ENCODE measurements at places on chromosomes 6 and 20.
A peak's percentile ranks its signal among the peaks of the same experiment; 100 is the strongest.

GRCh38 chr6:136338486-136338885 lies 48.8 kb upstream of the BCLAF1 start:
- DNase-seq = no peak

DNA sequence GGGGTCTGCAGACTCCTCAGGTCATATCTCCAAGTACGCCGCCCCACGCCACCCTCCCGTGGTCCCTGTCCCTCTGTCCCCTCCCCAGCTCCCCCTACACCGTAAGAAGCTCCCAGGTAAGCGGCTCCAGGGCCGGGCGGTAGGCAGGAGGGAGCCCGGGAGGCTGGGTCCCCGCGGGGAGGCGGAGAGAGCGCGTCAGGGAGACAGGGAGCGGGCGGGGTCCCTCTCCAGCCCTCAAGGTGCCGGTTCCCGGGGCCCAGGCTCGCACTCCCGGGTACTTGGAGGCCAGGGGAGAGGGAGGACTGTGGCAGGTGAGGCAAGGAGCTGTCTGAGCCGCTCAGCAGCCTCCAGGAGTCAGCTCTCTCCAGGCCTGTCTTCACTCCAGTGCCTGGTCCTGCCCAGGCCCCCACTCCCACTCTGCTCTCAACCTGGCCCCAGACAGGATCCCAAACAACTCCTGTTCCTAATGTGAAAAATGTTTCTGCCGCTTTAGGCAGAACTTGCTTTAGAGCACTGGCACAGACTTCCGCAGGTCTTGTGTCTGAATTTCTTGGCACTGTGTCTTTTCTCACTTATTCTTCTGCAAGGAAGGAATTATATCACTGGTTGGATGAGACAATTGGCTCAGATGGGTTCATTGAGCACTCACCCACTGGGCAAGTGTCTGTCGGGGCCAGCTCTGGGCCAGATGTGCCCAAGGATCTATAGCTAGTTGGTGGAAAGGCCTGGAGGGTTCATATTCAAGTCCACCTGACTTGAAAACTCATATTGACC lies 36.6 kb downstream of the HLA-G start:
- DNase-seq = no peak

- DNase-seq = no peak
Measured at GRCh38 chr6:90286884-90287488, 9.7 kb downstream of the BACH2 start.

DNA sequence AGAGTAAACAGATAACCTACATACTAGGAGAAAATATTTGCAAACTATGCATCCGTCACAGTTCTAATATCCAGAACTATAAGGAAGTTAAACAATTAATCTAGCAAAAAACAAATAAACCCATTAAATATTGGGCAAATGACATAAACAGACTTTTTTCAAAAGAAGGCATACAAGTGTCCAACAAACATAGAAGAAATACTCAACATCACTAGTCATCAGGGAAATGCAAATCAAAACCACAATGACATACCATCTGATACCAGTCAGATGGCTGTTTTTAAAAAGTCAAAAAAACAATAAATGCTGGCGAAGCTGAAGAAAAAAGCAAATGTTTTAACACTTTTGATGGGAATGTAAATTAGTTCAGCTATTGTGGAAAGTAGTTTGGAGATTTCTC lies 1117.7 kb upstream of the MAP3K7 start:
- no peak for DNase-seq

DNA sequence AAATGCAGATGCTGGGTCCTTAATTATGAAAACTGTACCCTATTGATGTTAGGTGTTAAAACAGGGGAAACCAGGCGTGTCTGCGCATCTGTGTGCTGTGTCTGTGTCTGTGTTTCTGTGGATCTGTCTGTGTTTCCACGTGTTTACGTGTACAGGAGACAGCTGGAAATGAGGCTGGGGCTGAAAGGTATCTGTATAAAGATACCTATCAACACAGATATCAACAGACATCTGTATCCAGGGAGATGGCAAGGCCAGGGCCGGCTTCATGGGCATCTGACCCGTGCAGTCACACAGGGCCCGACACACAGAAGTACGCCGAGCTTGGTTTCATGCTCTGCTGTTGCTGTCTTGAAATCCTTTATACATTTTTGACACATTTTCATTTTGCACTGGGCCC lies 48.6 kb downstream of the BMP7 start:
- DNase-seq = no peak

DNA sequence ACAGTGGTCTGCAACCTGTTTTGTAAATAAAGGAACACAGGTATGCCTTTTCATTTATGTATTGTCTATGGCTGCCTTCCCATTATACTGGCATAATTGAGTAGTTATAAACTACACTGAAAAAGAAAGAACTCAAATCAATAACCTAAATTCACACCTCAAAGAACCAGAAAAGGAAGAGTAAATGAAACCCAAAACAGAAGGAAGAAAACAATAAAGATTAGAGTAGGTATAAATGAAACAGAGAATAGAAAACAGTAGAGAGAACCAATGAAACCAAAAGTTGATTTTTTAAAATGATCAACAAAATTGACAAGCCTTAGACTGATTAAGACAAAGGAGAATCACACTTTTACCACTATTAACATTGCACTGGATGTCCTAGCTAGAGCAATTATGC lies 34.7 kb downstream of the FAM184A start:
- no peak for DNase-seq

GRCh38 chr20:24151621-24152294 lies 163.2 kb upstream of the GGTLC1 start:
- DNase-seq = no peak

- DNase-seq = no peak
Measured at GRCh38 chr6:1916334-1917070, 306.8 kb downstream of the FOXC1 start.

- DNase-seq = no peak
Measured at GRCh38 chr6:118309337-118310093, 238.6 kb upstream of the PLN start.

DNA sequence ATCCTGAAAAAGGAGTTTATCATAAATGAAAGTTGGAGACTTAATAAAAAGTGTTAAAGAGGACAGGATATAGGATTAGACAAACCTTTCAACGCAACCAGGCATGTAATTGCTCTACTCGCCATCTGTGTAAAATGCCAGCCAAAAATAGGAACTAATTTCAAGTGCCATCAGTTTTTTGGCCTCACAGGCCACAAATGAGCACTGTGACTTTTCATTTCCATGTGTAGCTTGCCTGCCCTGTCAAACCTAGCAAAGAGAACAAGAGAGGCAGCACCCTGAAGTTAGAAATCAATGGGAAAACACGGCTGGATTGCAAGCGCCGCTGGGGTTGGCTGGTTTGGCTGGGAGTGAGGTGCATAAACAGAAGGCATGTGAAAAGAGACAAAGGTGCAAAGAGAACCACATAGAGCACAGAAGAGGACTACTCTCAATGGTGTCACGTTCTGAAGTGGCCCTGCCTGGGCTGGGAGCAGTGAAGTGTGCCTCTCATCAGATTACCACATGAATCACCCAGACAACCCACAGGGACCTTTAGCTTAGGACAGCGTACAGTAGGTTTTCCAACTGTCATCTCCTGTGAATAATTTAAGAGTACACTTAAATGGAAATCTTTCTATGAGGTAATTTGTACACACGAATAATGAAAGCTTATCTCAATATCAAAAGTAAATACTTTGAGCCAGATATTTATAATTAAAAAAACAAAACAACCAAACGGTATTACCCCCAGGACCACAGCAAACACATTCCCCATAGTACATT lies 78.0 kb upstream of the NHSL1 start:
- no peak for DNase-seq

DNA sequence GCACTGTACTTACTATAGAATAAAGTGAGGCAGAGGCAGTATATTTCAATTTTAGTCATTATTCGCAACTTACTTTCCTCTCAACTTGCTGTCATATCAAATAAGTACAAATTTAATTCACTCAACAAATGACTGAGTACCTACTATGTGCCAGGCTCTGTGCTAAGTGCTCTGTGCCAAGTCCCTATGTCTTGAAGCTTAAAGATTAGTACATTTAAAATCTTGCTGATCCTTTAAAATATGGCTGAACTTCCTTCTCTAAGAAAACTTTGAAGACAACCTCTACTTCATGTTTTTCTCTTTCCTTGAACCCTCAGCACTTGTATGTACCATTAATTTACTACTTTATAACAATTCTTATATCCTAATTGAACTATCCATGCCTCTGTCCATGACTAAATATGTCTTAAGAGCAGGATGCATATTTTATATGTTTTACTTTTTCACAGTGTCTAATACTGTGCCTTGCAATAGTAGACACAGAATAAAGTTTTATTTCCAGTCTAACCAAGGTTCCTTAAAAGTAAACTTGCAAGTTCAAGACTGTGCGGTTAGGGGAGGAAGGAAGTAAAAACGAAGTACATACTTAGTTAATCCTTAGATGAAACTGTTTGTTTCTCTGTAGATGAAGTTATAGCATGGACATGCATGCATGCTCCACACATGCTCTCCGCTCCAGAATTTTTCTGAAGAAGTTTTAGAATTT lies 10.0 kb upstream of the LATS1 start:
- no peak for DNase-seq

GRCh38 chr6:112912416-112913101 lies 565.4 kb downstream of the RFPL4B start:
- DNase-seq = no peak

DNA sequence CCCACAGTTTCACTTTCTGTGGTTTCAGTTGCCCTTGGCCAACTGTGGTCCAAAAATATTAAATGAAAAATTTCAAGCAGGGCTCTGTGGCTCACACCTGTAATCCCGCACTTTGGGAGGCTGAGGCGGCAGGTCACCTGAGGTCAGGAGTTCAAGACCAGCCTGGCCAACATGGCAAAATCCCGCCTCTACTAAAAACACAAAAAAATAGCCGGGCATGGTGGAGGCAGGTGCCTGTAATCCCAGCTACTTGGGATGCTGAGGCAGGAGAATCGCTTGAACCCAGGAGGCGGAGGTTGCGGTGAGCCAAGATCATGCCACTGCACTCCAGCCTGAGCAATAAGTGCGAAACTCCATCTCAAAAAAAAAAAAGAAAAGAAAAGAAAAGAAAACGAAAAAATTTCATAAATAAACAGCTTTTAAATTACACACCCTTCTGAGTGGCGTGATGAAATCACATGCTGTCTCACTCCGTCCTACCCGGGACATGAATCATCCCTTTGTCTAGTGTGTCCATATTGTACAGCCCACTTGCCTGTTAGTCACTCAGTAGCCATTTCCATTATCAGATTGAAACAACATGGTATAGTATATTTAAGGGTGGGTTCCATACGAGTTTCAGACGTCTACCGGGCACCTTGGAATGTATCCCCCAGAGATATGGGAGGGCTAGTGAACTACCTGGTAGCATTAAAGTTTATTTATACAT lies 11.7 kb downstream of the PTPRK start:
- no peak for DNase-seq

DNA sequence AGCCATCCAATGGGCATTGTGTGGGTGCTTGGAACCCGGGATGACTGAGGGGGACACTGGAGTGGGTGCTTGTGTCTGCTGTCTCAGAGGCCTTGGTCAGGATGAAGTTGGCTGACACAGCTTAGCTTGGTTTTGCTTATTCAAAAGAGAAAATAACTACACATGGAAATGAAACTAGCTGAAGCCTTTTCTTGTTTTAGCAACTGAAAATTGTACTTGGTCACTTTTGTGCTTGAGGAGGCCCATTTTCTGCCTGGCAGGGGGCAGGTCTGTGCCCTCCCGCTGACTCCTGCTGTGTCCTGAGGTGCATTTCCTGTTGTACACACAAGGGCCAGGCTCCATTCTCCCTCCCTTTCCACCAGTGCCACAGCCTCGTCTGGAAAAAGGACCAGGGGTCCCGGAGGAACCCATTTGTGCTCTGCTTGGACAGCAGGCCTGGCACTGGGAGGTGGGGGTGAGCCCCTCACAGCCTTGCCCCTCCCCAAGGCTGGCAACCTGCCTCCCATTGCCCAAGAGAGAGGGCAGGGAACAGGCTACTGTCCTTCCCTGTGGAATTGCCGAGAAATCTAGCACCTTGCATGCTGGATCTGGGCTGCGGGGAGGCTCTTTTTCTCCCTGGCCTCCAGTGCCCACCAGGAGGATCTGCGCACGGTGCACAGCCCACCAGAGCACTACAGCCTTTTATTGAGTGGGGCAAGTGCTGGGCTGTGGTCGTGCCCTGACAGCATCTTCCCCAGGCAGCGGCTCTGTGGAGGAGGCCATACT lies 49.4 kb downstream of the PYGB start:
- DNase-seq = no peak

- no peak for DNase-seq
Measured at GRCh38 chr6:114154812-114155211, 183.9 kb upstream of the HDAC2 start.

GRCh38 chr20:23362392-23363256 lies 642 bp downstream of the GZF1 start:
- DNase-seq = peak; percentile 81

DNA sequence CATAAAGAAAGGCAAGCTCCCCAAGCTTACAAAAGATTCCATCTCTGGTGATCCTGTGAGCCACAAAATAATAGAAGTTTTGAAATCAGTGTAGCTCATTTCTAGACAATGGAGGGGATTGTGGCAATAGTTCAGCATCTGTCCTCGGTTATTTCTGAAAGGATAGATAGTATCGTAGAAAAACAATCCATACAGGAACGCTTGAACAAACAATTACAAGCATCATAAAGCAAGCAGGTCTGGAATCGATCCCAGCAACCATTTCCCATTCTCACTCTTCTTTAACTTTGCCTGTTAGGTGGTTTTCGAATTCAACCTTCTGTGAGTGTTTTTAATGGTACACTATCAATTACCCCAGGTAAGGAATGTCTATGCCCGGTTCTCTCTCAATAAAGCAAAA lies 931.1 kb downstream of the KIF16B start:
- DNase-seq = no peak

GRCh38 chr20:62816884-62817873 lies at the start of gene COL9A3:
TSS of gene COL9A3 (plus strand) at chr20:62817050. CDS start at chr20:62817065, 15 bp downstream.
- no peak for DNase-seq

DNA sequence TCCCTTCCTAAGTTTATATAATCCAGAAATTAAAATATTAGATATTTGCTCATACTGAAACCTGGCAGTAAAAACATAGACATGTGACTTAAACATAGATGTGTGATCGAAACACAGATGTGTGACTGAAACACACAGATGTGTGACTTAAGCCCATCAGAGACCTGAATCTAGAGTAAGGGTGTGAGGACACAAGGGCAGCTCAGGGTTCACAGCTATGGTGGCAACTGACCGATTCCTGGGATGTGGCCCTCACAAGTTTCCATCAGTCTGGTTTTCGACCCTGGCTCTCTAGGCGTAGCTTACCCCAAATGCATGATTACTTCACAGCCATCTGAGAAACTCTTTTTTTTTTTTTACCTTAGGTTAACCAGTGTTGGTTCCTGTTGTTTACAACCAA lies 137.0 kb downstream of the NRN1 start:
- no peak for DNase-seq
